Caco-2 (cell line): ENCODE measurements at places on chromosomes 12 and 14.

GRCh38 chr12:2258025-2258424 lies 205.2 kb downstream of the CACNA1C start:
- no peak for DNase-seq

DNA sequence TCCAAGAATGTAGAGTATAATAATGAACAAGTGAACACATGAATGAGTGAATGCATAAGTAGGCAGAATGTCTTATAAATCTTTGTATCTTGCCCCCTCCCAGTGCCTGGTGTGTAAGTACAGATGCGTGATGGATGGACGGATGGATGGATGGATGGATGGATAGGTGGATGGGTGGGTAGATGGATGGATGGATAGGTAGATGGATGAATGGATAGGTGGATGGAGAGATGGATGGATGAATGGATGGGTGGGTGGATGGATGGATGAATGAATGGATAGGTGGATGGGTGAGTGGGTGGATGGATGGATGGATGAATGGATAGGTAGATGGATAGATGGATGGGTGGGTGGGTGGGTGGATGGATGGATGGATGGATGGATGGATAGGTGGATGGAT lies 74.4 kb downstream of the CLMN start:
- DNase-seq = no peak

DNA sequence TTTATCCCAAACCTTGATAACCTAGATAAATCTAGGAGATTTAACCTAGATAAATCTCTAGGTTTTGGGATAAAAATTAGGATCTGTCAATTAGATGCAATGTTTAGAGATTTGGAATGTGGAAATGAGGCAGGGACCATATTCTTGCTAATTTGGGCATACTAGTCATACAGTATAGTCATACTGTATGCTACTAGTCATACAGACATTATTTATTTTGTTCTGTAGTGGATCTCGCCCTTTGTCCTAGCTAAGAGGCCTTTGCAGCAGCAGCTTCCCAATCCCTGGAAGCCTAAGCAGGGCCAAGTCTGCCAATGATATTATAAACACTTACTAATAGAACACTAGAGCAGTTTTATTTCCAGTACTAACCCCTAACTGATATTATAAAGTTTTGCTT lies 136.4 kb downstream of the CEP128 start:
- no peak for DNase-seq

GRCh38 chr14:56023661-56024081 lies 94.5 kb upstream of the PELI2 start:
- no peak for DNase-seq

DNA sequence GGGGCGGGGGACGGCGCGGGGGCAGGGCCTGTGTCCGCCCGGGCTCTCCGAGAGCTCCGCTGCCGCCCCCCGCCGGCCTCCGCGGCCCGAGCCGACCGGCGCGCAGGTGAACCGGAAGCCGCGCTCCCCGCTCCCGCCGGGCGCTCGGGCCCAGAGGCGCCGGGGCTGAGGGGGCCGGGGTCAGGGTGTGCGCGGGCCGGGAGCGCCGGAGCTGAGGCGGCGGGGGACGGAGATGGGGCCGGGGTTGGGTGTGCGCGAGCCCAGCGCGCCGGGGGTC lies 431 bp downstream of the HIP1R start:
- peak; percentile 37 for DNase-seq

- DNase-seq = no peak
Observed at GRCh38 chr12:12807970-12808702, 5.0 kb upstream of the DDX47 start.

GRCh38 chr14:69539631-69540410 lies 34.9 kb downstream of the CCDC177 start:
- no peak for DNase-seq

DNA sequence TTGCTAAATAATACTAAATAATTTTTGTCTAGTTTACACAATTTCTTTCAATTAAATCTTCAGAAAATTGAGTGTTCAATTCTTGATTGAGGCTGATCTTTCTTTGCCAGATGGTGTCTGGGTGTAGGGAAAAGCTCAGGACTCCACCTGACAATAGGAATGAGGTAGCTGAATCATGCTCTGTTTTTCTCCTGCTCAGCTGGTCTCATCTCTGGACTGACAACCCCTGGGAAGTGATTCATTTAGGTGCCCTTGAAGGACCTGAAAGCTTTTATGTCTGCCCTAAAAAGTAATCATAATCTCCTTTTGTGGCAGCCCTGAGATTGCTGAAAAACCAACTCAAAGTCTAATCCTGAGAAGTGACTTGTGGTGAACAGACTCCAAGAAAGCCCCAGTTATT lies 255.4 kb downstream of the ETNK1 start:
- no peak for DNase-seq

GRCh38 chr14:99579120-99579836 lies 24.7 kb downstream of the CCDC85C start:
- peak; percentile 80 for DNase-seq

- DNase-seq = no peak
Observed at GRCh38 chr14:86533834-86534233, 1003.9 kb downstream of the FLRT2 start.

DNA sequence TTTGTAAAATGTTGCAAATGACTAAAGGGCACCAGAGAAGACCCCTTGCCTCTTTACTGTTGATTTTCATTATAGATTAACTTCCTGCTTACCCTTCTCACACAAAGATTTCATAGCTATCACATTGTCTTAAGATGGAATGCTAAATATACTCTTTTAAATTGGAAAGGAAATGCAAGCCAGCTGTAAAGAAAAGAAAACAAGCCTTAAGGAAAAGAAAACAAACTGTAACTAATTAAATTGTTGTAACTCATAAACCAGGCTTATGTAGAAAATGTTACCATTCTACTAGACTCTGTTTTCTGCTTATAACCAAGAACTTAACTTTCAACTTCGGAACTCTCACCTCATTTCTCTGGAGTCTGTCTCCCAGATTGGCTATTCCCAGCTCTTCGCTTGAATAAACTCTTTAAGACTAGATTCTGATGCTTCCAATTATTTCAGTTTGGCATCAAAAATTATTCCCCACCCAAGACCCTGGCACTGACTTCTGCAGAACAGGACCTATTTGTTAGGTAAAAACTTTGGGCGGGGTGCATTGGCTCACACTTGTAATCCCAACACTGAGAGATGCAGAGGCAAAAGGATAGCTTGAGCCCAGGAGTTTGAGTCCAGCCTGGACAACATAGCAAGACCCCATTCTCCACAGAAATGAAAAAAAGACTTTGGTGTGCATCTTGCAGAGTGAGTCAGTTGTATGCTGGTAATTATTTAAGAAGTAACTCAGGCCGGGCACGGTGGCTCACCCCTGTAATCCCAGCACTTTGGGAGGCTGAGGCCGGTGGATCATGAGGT lies 36.6 kb upstream of the CIT start:
- DNase-seq = no peak

DNA sequence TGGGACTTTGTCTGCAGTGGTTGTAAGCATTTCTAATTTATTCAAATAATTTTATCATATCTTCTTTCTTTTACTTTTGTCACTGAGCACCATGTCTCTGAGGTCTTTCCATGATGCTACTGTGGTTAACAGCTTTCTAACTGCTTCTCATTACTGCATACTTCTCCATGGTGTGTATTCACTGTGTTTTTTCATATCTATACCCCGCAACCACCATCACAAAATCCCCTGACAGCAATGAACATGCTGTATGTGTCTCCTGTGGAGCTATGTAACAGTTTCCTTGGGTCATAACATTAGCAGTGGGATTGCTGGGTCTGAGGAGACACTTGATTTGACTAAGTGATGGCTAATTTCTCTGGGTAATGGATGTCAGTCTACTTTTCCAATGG lies 29.2 kb upstream of the CHST11 start:
- DNase-seq = no peak

DNA sequence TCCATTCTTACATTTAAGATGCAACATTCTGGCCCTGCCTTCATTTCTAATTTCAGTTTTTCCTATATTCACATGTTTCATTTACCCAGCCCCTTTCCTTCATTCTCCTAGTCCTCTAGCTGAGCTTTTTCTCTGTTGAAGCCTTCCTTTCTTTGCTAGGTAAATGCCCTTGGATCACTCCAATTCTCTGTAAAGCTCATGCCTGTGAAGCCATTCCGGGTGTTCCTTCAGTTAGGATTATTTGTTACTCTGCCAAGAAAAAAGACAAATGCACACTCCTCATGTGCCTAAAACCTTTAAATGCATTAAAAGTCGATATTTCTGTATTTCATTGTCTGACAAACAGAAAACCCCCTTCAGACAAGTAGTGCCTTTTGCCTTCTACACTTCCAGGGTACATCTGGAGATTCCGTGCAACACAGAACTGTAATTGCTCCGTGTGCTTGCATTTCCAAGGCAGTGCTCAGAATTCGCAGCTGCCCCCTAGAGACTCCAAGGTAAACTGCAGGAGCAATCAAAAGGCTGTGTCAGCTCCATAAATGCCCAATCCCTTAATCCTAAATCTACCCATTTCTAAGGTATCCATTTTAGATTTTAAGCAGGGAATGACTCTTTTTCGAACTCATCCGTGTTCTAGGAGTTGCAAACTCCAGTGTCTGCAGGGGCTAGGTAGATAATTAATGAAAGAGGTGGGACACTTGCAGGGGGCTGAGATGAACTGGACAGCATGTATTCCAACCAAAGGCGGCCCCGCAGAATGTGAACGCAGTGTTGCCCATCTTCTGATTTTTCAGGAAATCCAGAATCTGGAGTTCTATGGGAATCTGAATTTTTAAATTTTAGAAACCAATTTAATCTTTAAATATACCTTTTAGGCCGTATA lies 320.2 kb downstream of the GRIN2B start:
- peak; percentile 60 for DNase-seq

DNA sequence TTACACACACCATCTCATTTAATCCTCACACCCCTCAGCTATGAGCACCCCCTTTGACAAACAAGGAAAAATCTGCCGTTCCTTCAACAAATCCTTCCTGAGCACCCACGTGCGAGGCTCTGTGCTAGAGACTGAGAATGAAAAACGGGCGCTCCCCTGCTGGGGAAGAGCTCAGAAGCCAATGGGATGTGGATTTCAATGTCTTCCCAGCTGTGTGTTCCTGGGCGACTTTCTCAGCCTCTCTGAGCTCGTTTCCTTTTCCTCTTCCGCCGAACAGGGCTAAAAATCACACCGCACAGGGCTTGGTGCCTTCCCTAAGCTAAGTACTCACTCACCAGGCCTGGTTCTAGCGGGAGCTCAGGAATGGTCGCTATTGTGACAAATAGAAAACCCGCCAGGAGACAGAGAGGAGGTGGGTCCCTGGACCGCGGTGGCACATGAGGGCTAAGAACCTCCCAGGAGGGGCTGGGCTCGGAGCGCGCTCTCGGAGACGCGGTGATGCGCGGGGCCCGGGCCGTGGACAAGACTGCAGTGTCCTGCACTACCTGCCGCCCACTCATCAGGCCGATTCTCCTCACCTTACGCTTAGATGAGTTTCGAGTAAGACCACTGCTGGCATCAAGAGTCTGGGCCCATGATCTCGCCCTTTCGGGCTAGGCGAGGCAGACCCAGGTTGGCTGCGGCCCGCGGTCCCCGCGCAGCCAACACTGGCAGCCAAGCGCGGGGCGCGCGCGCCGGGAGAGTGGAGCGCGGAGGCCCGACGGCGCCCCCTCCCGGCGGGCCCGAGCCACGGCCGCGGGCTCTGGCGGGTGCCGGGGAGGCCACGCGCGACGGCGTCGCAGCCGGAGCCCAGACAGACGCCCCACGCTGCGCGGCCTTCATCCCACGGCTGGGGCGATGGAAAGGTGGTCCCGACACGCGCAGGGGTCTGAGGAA lies 17.0 kb downstream of the ZDHHC22 start:
- no peak for DNase-seq

GRCh38 chr12:14191612-14192011 lies 173.9 kb upstream of the ATF7IP start:
- no peak for DNase-seq

GRCh38 chr14:104579507-104579906 lies at the start of gene C14orf180:
Gene C14orf180, plus strand, starts transcription at chr14:104579764. Its CDS starts 6,667 bp downstream, at chr14:104586431.
- no peak for DNase-seq

GRCh38 chr14:100069161-100069800 lies 4.1 kb downstream of the EVL start:
- DNase-seq = no peak

DNA sequence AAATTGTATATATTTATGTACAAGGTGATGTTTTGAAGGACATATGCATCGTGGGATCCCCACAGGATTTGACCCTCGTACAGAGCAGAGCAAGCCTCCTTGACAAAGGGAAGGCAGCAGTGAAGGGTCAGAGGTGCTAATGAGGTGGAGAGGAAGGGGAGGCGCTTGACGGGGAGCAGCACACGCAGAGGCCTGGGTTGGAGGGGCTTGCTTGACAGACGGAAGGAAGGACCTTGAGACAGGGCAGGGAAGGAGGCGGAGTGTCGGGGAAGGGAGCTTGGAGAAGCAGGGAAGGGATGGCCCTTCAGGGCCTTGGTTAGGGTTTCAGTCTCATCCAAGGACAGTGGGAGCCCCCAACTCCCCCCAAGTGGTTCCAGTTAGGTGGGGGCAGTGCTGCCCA lies 52.6 kb downstream of the ZNF664 start:
- DNase-seq = no peak

- DNase-seq = no peak
Observed at GRCh38 chr12:108789546-108789945, 58.2 kb upstream of the CORO1C start.

DNA sequence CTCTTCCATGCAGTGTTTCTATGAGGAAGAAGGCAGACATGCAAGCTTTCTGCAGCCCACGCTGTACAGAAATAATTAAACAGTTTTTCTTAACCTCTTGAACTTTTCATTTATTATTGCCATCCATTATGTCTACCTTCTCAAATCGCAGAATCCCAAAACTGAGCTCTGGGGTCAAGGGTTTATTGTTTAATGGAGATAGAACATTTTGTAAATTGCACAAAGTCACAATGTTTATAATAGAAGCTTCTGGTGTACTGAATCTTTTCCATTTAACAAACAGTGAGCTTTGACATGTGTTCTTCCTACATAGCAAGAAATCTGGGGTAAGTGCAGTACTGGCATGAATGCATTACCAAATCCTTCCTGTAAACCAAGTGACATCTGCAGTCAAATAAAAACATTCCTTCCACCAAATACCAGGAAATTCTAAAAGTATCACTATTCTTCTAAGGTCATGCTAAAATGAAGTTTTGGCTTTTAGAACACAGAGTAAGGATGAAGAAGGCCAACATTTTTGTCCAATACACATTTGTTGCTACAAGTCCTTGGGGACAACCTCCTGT lies 385.3 kb upstream of the DDHD1 start:
- no peak for DNase-seq

GRCh38 chr12:111363578-111363977 lies 5.3 kb downstream of the PHETA1 start:
- no peak for DNase-seq
